ENCODE measurements at places on chromosomes 6 and 20.

DNA sequence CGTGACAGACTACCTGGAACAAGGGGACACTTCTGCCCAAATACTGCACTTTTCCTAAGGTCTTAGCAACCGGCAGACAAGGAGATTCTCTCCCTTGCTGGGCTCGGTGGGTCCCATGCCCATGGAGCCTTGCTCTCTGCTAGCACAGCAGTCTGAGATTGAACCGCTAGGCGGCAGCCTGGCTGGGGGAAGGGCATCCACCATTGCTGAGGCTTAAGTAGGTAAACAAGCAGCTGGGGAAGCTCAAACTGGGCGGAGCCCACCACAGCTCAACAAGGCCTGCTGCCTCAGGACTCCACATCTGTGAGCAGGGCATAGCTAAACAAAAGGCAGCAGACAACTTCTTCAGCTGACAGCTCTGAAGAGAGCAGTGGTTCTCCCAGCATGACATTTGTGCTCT, 87.8 kb upstream of the ASCC3 start:
- no peak for DNase-seq

GRCh38 chr6:46828939-46829338, 35.8 kb downstream of the MEP1A start:
- no peak for DNase-seq

DNA sequence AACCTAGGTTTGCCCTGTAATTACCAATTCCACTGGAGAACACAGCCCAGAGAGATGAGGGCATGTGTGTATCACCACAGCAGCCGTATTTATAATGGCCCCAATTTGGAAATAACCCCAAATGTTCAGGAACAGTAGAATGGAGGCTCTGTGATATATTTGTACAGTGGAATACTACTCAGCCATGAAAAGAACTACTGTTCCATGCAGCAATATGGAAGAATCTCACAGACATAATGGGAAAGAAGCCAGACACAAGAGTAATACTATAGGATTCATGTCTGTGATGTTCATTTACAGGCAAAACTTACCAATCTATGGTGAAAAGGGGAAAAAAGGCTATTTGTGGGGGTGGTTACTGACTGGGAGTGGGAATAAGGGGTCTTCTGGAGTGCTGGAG, 83.7 kb upstream of the TRAF3IP2 start:
- no peak for DNase-seq

DNA sequence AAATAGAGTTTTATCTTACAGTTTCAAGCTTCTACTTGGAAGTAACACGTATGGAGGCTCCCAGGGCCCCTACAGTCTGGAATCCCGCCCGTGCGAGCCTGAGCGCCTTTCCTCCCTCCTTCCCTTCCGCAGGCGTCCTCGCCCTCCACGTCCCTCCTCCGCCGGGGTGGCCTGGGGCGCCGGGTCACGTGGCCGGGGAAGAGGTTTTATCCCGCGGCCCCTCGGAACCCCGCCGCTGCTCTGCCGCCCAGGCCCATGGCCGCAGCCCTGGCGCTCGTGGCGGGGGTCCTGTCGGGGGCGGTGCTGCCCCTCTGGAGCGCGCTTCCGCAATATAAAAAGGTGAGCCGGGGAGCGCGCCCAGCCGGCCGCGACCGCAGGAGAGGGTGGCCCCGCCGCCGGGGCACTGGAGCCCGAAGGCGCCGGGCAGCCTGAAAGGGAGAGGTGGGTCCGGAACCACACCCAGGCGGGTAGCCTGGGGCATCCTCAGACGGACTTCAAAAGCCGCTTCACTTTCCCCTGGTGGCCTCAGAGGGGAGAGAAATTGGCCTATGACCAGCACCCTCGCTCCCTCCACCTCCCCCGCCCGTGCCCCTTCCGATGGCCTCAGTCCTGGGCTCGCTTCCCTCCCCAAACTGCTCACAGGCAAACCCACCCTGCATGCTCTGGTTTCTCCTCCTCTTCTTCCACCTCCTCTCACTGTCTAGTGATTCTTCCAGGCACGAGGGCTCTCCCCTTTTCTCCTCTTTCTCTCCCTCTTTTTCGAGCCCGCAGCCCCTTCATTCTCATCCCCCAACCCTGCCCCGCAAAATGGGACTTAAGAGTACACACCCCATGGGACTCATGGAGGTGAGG, at the start of gene CLPSL2:
CLPSL2 (plus strand) TSS at position 235 of the 852 bp plus-strand sequence; CDS start at position 256, 21 bp downstream.
- DNase-seq: no peak

DNA sequence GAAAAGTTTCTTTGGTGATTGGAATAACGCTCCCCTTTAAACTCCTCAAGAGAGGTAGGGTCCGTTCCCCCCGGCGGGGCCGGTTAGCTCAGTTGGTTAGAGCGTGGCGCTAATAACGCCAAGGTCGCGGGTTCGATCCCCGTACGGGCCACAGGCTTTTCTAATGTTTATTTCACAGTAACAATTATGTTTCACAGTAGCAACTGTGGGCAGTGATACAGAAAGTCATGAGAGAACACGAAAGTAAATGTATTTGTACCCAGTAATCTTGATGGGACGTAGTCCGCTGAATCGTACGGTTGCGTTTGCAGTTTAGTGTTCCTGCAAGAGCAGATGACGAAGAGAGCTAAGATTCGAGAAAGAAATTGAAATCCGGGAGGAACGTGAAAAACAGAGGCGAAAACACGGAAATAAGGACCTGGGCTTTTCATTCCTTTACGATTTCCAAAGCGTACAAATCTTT, 505.5 kb downstream of the PRIM2 start:
- DNase-seq: peak; percentile 2

- no peak for DNase-seq
Measured at GRCh38 chr6:36692220-36692619, 5.4 kb upstream of the RAB44 start.

DNA sequence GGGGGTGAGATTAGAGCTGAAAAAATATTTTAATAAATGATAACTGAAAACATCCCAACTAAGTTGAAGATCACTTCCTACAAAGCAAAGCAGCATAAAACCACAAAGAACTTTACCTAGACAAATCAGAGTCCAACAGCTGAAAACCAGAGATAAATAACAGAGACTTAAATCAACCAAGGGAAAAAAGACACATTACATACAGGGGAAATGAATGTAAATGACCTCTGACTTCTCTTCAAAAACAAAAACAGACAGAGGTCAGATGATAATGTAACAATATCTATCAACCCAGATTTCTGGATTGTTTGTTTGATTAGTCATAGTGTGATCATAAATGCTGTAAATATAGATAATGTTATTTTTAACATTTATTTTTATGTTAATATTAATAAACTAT, 782.8 kb downstream of the TFAP2A start:
- no peak for DNase-seq

DNA sequence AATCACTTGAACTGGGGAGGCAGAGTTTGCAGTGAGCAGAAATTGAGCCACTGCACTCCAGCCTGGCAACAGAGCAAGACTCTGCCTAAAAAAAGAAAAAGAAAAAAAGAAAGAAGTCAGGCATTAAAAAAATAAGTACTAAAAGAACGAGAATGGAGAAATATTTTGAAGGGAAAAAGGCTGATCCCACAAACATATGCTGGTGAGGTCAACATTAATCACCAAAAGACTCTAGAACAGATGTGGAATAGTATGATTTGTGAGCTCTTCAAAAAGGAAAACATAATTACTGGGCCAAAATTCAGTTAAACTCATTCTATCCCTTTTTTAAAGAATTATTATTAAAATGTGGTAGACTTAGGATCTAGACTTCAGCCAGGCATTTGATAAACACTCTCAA, 61.2 kb upstream of the NRSN1 start:
- no peak for DNase-seq

DNA sequence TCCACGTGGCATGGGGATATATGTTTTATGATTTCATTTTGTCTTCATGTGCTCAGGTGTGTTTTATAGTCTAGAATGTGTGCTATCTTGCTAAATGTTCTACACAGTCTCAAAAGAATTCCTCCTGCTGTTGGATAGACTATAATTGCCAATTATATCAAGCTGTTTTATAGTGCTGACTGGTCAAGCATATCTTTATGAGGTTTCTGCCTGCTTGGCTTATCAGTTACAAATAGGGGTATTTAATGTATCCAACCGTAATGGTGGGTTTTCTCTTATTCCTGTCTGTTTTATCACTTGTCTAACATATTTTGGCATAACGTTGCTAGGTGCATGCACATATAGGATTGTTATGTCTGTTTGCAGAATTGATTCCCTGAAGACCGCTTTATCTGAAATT, 201.3 kb downstream of the EYS start:
- no peak for DNase-seq

DNA sequence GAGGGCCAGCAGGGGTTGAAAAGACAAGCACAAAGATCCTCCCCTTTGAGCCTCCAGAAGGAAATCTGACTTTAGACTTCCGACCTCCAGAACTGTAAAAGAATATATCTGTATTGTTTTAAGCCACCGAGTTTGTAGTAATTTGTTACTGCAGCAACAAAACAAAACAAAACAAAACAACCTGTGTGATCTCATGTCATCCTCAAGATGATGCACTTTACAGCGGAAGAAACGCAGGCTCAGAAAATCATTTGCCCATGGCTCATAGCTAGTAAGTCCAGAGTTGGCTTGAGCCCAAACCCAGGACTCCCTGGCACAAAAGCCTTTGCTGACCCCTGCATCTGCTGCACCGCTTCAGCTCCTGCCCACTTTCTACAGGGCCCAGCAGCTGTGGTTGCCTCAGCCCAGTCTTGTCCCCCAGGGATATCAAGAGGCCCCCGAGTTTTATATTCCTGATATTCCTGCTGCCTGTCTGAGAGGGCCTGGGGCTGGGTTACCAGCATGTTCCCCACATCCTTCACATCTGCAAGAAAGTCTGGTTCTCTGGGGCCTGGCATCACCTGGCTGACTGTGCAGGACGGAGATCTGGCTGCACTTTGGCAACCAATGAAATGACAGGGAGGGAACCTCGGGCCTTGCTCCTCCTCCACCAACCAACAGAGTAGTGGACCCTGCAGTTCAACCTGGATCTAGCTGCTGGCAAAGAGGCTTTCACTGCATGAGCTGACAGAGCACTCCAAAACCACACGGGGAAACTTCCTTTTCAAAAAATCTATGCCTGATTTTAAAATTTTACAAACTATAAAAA, 56.9 kb downstream of the JPH2 start:
- DNase-seq: no peak

GRCh38 chr6:109388265-109388664, 6.0 kb upstream of the CD164 start:
- DNase-seq: no peak

- DNase-seq: no peak
Measured at GRCh38 chr6:158509465-158509864, 50.4 kb upstream of the TMEM181 start.

DNA sequence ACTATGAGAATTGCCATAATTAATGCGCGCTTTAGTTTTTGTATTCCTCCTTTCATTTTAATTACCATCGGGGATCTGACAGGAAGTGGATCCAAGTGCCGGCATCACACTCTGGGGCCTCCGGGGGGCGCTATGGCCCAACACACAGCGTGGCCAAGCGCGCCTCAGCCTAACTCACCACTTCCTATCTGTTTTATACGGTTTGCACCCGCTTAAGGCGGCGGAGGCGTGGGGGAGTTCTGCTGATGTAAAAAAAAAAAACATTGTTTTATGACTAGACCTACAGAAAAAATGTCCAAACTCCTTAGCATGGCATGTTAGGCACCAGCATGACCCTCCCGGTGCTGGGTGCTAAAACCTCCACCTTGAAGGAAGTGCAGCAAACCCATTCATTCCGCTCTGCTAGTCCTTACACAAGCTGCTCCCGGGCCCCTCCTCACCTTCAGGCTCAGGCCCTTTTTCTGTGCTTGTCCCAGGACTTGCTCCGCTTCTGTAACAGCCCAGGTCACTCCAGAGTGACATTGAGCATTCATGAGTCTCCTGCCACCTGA, 4.5 kb upstream of the EBF4 start:
- DNase-seq: peak; percentile 16

DNA sequence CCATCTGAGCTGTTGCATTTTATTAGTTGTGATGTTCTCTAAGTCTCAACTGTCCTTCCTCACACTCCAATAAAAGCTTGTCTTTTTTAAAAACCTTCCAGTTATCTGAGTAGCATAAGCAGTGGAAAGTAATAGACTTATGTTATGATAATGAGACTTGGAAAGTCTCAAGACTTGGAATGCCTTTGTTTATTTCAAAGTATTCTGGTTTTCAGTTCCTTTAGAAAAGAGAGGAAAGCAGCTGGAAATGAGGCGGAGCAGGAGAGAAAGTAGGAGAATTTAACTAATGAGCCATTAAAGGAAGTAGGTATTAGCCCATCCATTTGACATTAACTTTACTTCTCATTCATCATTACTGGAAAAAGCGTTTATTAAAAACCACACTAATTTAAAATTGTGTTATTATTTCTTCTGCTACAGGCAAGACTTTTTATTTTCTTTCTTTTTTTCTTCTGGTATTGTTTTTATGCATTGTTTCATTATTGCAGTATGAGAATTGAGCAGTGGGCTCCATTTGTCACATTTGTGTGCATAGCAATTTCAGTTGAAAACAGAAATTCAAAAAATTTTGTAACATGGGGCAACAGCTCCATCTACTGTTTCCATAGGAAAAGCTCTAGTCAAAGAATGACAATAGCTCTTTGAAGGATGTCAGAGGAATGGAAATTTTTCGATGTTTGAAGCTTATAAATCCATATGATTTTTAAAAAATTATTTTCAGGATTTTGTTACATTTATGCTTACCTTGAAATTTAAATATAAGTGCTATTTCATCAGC, 194.8 kb downstream of the COL9A1 start:
- DNase-seq: peak; percentile 17

DNA sequence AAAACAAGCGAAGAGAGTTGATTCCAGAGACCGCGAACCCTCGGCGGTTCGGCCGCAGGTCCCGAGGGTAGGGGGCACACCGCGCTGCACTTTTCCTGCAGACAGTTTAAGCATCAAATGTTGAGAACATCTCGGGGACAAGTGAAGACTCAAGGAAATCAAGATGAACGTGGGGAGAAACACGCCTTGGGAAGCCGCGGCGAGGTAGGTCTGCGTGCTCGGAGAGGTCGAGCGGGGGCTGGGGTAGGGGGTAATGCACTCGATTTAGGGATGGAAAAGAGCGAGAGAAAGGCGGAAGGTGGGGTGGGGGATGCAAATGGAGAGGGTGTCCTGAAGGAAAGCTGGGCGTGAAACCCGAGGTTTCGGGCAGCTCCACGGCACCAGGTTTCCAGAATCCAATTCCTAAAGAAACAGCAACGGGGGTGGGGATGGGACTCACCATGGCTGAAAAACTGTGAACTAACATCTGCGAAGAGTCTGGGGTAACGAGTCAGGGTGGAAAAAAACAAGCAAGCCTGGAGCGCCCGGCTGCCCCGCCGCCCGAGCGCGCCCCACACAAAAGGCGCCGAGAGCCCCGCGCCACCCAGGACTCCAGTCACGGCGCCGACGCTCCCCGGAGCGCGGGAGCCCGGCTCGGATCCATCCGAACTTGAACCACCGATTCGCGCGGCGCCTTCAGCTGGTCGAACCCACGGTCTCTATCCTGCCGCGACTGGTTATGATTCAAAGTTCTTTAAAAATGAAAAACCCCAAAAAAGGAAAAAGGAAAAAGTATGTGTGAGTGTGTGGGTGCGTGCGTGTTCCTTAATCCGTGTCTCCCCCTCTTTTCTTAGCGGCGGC, 3.5 kb downstream of the TFAP2A start:
- DNase-seq: no peak

- no peak for DNase-seq
Measured at GRCh38 chr20:12414446-12415274, 497.0 kb downstream of the BTBD3 start.
